ENCODE measurements at places on chromosomes 7 and 10.

GRCh38 chr7:36657036-36657660, 67.1 kb downstream of the AOAH start:
- no peak for DNase-seq

GRCh38 chr7:91446819-91447218, 182.6 kb downstream of the FZD1 start:
- DNase-seq = no peak

- no peak for DNase-seq
Observed at GRCh38 chr7:108265007-108265406, 134.8 kb upstream of the LAMB4 start.

DNA sequence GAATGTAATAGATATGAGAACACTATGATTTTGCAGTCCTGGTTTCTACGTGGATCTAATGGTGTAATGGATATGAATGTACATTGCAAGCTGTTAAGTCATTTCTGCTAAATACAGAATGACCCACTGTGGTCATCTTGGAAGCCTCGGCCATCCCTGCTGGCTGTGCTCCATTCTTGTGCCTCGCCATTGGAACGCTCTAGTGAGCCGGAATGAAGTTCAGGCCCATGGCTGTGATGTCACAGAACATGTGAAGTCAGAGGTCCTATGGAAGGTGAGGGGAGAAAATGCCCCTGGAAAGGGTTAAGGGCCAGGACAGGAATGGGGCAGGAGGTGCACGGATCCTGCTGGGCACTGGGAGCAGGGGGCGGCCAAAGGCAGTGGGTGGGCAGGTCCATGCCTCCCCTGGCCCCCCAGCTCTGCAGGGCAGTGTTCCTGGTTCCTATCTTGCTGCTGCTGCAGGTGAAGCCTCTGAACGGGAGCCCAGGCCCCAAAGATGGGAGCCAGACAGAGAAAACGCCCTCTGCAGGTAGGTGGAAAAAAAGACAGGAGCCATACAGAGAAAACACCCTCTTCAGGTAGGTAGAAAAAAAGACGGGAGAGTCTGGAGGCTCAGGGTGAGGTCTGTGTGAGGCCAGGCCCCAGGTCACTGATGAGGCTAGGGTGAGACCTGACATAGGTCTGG, at the start of gene LLCFC1:
Gene LLCFC1 (plus strand): TSS at position 259 of the 685 bp plus-strand sequence. CDS start 138 bp downstream, at position 397.
- peak; percentile 63 for DNase-seq

GRCh38 chr7:152523916-152524315, 88.1 kb upstream of the KMT2C start:
- no peak for DNase-seq

DNA sequence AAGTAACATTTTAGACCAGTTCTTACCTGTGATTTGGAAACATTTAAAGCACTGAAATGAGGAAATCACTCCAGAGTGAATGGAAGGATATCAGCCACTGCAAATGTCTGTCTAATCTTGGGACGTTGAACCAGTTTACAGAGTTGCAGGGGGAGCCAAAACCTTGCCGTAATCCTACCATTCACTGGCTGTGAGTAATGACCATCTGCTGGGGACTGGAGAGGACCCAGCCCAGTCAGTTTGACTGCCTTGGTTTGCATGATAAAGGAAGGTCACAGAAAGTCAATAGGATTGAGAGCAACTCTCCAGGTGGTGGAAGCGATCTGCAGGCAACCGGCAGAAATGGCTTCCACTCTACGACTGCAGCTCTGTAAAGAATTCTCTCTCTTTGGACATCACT, 167.2 kb downstream of the AKR1D1 start:
- DNase-seq = peak; percentile 70

Measured in WTC11 (cell line).